ENCODE measurements at places on chromosomes 5 and 9.

GRCh38 chr5:176762489-176762888, 47.9 kb upstream of the UNC5A start:
- DNase-seq = no peak

DNA sequence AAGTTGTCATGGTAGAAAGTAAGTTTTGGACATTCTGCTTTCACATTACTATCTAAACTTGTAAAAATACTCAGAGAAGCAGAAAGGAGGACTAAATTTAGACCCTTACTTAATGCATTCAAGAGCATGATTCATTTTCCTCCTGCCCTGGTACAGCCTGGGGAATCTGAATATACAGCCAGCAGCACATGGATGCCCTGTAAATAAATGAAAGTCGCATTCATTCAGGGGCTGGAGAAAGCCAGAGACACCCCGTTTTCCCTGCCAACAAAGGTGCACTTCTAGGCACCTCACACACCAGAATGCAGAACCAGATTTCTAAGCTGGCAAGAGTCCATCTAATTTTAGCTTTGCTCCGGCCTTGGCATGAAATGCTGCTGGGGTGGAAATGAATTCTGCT, 172.7 kb upstream of the KLF9 start:
- DNase-seq = no peak

DNA sequence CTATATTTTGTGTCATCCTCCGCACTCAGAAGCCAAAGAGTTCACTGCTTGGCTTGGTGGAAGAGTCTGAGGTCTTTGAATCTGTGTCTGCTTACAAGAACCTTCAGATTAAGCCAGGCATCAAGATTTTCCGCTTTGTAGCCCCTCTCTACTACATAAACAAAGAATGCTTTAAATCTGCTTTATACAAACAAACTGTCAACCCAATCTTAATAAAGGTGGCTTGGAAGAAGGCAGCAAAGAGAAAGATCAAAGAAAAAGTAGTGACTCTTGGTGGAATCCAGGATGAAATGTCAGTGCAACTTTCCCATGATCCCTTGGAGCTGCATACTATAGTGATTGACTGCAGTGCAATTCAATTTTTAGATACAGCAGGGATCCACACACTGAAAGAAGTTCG, 19.2 kb downstream of the TIGD6 start:
- no peak for DNase-seq

- no peak for DNase-seq
These were observed 48.1 kb downstream of the PRELID2 start for GRCh38 chr5:145787001-145787400.

DNA sequence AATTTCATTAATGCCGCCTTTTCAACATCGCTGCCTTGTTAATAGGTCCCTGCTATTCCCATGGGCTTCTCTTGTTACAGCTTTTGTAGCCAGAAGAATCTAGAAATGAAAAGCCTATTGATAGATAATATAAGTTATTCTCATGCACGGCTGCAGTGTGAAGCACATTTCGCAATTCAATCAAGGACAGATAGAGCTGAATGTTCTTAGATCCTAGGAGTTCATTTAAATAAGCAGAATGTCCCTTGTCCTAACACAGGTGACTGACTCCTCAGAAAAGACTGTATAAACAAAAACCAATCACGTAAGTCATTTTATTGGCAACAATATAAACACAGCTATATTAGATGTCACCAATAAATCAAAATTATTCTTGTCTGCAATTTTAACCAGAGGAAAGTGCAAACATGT, 9.4 kb downstream of the GLIS3 start:
- DNase-seq = no peak

- no peak for DNase-seq
These were observed 84.0 kb downstream of the SEC61B start for GRCh38 chr9:99305820-99306811.

DNA sequence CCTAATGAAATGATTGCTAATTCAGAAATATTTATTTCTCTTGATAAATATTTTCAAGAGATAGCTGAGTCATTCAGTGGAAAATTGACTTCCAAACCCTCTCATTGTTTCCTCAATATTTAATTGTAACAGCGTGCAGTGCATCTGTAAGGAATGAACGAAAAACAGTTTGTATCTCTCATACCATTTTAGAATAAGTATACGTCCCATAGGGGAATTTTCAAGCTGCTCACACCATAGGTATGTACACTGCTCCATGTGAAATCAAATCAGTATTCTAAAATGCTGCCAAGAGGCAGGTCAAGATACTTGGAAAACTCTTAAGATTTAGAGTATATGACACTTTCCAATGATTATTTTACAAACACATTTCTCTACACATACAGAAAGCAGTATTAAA, 202.2 kb downstream of the ARL15 start:
- DNase-seq = no peak

- DNase-seq = no peak
These were observed 744 bp downstream of the OTULIN start for GRCh38 chr5:14665101-14665822.

DNA sequence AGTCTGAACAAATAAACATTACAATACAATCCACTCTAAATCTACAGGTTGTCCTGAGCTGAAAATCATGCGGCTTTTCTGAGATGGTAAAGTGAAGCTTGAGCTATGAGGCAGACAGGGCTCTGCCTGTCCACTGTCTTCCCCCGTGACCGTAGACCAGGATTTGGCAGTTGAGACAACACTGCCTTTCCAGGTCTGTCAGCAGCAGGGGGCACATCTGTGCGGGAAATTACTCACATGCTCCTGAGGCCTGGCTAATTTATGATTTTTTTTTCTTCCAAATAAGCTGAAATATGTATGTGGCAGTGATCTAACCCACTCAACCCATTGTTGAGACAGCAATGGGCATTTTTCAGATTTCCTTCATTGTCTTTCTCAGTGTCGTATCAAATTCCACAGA, 307.9 kb downstream of the FBXL7 start:
- no peak for DNase-seq

DNA sequence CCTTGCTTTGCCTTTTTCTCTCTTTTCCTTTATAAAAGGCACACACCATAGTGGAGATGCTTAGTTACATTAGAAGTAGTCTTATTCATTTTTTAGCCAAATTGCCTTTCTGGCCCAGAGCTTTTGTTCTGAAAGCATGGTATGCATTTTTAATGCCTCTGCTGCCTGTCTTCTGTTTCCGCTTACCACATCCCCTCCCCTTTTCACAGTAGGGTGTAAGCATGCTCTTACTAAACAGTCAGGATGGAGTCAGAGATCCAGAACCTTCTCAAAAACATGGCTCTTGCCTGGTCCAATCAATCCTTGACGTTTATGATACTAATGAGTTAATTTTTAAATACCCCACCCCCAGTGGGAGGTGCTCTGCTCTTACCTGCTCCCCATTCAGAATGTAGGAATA, 22.5 kb downstream of the PPP3R2 start:
- DNase-seq = no peak

DNA sequence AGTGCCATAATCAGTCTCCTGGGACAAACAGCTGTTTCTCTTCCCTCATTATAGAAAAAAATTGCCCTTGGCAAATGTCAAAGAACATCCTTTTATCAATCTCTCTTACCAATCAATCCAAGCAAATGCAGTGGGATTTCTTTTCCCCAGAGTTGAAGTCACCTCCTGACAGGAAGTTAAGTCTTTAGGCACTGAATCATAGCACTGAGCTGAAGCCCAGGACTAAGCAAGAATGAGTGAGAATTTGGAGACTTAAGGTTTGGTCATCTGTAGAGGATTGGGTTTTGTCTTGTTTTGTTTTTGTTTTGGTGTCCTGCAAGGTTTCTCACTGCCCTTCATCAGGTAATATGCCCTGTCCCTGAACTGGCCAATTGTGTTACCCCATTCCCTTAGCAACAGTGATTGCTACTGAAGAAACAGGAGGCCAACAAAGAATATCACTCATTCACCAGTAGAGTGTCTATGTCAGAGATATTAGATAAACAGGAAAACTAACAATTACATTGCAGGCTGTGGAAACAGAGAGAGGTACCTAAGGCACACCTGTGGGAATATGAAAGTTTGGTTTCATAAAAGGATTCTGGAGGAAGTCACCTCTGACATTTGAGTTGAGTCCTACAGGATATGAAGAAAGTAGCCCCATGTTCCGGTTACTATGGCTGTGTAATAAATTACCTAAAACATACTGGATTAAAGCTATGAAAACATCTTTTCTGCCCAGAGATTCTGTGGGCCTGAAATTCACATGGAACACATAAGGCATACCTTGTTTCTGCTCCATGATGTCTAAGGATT, 4.5 kb upstream of the FXN start:
- no peak for DNase-seq

DNA sequence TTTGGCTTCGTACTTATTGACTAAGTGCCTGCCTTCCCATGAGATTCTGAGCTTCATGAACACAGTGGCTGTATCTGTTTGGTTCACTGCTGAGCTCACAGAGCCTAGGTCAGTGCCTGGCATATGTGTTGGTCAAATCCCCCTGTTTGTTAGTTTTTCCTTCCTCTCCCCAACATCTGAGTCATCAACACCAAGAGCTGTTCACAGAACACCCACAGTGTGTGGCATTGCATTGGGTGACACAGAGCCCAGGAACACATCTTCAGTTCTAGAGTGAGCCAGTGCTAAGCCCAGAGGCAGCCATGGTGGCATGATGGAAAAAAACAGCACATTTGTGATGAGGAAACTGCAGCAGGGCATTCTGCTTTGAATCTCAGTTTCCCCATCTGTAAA, 294.6 kb downstream of the SEC61B start:
- no peak for DNase-seq

DNA sequence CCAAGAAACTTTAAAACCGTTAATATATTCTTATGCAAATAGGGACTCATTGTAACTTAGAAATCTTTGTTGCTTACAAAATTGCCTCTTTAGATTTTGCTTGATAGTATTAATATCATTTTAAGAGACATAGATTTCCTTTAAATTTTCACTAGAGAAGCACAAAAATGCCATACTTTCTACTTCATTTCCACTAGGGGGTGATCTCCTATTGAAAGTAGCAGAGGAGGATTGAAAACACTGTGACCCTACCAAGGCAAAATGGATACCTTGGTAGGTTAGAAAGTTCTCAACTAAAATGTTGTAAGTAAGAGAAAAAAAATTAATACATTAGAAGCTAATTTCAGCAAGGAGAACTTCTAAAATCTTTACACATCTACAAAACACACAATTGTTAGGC, 204.9 kb downstream of the CHSY3 start:
- DNase-seq = no peak

- no peak for DNase-seq
These were observed 73.7 kb downstream of the GTF3C4 start for GRCh38 chr9:132743931-132744479.

DNA sequence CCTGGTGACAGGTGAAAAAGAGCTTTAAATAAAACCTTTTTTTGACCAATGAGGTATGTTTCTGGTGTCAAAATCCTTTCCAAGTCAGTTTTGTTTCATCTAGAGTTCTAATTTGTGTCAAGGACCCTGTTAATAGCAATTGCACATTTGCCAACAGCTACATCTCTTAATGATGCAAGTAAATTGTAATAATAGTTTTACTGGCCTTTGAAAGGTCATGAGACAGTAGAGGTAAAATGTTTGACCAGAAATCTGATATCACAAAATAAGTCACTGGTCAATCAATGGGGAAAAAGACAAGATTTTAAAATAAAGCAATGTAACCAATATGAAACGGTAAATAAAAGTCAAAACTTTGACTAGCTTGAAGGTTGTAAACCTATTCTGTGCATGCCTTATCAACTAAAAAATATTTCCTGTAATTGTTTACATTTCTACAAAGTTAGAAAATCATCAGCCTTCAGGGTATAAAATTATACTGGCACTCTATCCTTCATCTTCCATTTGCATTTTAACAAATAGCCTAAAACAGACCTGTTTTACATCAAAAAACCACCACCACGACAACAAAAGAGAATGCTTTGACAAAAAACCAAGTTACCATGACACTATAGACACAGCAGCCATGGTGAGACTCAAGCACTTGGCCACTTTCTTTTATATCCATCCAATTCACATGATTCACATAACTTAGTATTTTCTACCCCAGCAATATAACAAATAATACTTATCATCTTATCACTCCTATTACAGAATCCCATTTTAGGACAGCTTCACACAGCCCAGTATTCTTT, 3.0 kb downstream of the NADK2 start:
- no peak for DNase-seq

- no peak for DNase-seq
These were observed 148.2 kb downstream of the GIN1 start for GRCh38 chr5:102971676-102972293.

DNA sequence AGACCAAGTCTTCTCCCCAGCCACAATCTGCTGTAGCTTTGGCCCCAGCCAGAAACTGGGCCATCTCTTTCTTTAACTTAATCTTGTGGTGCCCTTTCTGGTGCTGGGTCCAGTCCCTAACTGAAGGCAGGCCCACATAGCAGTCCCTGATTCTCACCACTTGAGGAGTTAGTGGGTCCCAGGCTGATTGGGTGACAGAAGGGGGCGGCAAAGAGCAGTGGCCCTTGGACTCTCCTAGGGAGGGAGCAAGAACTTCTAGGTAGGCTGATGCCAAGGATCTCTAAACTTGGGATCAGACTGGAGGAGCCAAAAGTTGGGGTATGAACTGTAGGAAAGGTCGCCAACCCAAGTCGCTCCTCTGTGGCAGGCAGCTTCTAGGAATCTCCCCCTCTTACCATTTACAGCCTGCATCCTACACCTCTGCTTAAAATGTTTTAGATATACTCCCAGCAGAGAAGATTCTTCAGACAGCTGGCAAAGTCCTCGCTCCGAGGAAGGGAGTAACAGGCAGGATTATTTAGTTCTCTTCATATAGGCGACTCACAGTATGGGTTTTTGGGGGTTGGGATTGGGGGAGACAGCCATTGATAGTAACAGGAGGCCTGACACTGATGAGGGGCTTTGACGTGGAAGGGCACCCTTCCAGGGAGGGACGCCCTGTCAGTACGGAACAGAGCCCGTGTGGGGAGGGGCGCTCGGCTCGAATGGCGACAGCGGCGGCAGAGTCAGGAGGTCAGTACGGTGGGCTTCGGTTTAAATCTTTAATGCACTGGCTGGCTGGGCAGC, 2.0 kb upstream of the CCL27 start:
- peak; percentile 58 for DNase-seq

- no peak for DNase-seq
These were observed 4.2 kb downstream of the DAB2 start for GRCh38 chr5:39420482-39421145.

DNA sequence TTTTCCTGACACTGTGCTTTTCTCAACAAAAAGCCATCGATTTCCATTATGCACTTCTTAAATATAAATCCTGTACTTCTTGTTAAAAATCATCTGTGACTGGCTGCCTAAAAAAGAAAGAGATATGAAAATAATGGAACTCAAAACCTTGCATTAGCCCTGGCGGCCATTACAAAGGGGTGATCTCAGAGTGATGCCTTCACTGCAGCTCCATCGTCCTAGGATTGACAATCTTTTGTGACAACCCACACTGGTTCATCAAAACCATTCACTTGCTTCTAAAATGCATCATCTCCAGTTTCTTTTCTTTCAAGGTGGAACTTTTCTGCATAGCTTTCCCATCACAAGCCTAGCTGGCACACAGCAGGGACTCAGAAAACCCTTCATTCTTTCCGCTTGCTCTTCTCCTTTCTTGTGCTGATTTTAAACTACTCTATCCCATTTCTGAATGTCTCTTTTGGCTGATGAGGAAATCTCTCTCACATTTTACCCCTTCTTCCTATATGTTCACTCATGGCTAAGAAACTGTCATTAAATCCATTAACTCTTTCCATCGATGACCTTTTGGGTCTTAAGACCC, 351.9 kb downstream of the GLIS3 start:
- DNase-seq = no peak
